NCI-H1092 treated with DMSO at 0.1 percent for 48 hours (cell line): ENCODE measurements at places on chromosomes 1 and 21.

- DNase-seq = no peak
Observed at GRCh38 chr1:235423214-235423652, 56.0 kb downstream of the TBCE start.

GRCh38 chr1:91900562-91900961 is 14.6 kb upstream of the TGFBR3 start:
- no peak for DNase-seq

DNA sequence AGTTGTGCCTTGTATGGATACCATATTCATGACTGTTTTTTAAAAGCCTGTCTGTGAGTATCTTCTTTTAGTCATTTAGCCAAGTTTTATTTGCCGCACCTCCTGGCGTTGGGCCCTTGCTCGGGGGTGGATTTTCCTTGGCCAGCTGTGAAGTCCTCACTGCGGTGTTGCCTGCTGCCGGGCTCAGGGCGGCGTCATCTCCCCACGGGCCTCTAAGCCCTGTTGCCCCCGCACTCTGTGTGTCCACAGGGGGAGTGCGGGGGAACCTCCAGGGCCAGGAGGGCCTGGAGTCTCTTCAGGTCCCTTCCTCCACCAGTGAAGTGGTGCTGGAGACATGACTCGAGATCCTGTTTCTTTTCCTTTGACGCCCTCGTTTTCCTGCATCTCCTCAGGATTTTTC is 65.8 kb upstream of the DIP2A start:
- DNase-seq = peak; percentile 27

- peak; percentile 76 for DNase-seq
Observed at GRCh38 chr1:16175610-16176553, 20.0 kb upstream of the EPHA2 start.

- DNase-seq = no peak
Observed at GRCh38 chr1:2466958-2467554, 9.0 kb upstream of the PLCH2 start.

DNA sequence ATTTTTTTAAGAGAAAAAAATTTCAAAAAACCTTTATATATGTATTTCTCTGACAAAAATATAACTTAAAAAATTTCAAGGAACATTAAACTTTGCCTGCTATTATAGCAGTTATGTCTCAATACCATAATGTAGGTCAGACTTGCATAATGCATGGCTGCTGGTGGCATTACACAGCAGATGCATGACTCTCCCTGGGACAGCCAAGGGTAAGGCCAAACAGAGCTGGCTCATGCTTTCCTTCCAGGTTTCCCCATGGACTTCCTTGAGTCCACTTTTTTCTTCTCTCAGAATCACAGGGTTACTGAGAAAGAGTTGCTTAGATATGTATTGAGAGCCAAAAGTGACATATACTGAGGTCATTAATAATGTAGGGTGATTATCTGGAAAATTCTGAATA is 43.7 kb downstream of the RHOU start:
- no peak for DNase-seq

GRCh38 chr21:43772425-43772821 is 3.7 kb downstream of the CSTB start:
- DNase-seq = no peak

DNA sequence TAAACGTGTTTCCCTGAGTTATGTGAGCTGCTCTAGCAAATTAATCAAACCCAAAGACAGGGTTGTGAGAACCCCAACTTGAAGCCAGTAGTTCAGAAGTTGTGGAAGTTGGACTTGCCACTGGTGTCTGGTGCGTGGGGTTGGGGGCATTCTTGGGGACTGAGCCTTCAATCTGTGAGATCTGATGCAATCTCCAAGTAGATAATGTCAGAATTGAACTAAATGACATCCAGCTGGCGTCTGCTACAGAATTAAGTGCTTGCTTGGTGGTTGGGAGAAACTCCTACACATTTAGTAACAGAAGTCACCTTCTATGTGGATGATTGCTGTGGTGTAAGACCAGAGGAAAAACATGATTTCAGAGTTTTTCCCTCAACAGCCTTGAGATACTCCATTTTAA is 207.4 kb downstream of the FGGY start:
- no peak for DNase-seq

- no peak for DNase-seq
Observed at GRCh38 chr1:107622966-107623365, 342.0 kb downstream of the VAV3 start.

DNA sequence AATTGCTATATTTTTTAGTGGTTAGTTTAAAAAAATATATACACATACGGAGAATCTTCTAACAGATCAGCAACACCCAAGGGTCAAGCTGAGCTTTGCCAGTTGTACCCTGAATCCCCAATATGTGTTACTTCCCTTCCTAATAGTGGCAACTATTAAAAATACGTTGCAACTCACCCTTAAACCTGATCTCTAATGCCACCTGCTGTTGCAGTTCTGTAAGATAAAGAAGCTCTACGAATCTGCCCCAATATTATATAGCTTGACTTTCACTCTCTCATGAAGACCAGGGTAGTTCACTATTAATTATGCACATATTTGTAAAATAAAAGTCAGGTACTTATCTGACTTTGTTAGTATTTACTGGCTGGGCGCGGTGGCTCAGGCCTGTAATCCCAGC is 58.4 kb downstream of the ASH1L start:
- DNase-seq = peak; percentile 17

DNA sequence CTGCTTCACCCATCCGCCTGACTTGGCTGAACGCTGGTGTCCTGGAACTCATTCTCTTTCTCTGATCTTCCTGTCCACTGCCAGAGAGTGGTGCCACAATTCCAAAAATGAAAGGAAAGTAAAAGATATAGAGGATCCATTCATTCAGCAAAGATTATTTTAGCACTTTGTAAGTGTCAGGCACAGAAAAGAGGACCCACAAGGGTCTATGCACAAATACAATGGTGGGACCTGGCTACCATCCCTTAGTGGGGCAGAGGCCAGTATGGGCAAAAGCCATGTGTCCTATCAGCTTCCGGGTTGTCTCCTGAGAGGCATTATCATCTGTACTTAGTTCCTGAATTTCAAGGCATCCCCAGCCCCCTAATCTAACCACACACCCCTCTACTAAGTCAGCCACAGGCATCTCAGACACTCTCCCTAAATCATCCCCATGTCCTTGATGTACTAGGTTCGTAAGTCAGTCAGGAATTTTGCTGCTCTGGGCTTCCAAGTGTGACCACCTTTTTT is 19.0 kb downstream of the SSR2 start:
- no peak for DNase-seq

DNA sequence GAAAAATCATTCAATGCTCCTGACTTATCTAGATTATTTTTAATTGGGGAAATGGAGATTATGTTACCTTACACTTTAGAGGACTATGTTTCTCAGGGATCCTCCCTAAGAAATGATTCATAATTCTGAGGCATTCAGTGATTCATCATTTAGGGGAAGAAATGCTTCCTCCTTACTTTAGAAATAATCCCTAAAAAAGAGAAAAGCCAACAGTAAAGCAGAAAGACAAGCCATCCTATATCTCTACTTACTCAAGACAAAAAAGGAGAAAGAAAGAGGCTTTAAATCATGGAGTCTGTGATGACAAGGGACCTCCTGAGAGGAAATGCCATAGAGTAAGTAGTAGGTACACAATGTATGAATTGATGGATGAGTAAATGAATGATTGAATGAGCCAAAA is 137.0 kb downstream of the BRINP2 start:
- no peak for DNase-seq
